Aorta (tissue), 5 donors: ENCODE measurements at places on chromosomes 12 and 14. TPM values are rescaled to one million over a fixed set of nuclear protein-coding genes. Genes with fewer than 3 reads are reported as not detected.

- H3K4me3 ChIP-seq, result no peak overlapping the region
- no peak for DNase-seq
- no peaks in the 10 kb centered on the region for H3K27me3 ChIP-seq
- peaks cover 6% of the 10 kb centered on the region for H3K4me1 ChIP-seq
These were observed 9.2 kb downstream of the APOLD1 start for GRCh38 chr12:12794686-12795085.

The SERPINA5 gene
- polyA plus RNA-seq, result 0.13 TPM

The ETFBKMT gene
- polyA plus RNA-seq, result 2.8 TPM

The SUSD6 gene
- 16.1 TPM for polyA plus RNA-seq

DNA sequence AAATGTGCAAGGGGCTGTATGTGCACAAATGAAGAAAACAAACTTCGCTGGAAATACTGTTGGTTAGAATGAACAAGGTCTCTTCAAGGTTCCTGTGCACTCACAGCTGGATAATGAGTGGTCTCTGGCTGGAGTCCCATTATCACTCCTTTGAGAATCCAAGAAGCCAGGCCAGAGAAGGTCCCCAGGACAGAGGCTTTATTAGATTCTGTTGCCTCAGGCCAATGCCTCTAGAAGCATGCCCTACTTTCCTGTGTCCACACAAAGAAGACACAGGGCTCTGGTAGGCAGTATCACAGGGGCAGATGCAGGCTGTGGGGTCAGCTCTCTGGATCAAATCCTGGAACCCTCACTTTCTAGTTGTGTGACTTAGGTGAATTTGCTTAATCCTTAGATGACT, 384.7 kb downstream of the GRIN2B start:
- H3K4me3 ChIP-seq, result no peak overlapping the region
- H3K36me3 ChIP-seq, result no peaks in the 10 kb centered on the region
- no peaks in the 10 kb centered on the region for H3K4me1 ChIP-seq
- no peaks in the 10 kb centered on the region for H3K27me3 ChIP-seq
- H3K27ac ChIP-seq, result no peak overlapping the region

The EID3 gene
- polyA plus RNA-seq, result 2.1 TPM

GRCh38 chr14:92656306-92657081, 91.9 kb downstream of the LGMN start:
- no peaks in the 10 kb centered on the region for H3K4me1 ChIP-seq
- no peak overlapping the region for H3K4me3 ChIP-seq
- DNase-seq, result no peak
- H3K27ac ChIP-seq, result no peak overlapping the region
- peaks cover 6% of the 10 kb centered on the region for H3K36me3 ChIP-seq
- H3K27me3 ChIP-seq, result no peaks in the 10 kb centered on the region

DNA sequence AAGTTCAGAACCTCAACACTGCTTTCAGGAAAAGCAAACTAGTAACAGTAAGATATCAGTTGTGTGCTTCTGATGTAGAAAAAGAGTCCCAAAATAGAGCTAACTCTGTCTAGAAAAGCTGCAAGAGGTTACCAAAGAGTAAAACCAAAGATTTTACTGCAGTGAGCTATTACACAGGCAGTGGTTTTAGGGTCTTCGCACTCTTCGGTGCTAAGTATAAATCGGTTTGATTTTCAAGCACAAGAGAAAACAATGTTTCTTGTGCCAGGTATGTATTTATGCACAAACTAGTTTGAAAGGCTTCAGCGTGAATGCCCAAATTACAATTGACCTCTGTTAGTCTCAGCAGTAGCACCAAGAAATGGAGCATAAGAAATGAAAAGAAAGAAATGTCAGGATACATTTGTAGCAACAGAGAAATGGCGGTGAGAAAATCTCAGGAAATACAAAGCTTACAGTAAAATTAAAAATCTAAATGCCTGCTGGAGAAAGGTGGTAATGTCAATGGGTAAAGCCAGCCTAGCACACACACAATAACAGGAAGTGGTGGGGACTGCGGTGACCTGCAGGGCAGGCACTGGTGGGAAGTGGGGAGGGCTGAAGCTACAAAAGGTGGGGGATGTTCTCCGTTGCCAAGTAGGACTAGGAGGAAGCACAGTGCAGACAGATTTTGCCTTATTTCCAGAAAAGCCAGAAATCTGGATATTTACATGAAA, 18.0 kb upstream of the DYRK2 start:
- no peaks in the 10 kb centered on the region for H3K27me3 ChIP-seq
- no peak overlapping the region for H3K27ac ChIP-seq
- H3K36me3 ChIP-seq, result no peaks in the 10 kb centered on the region
- DNase-seq, result no peak
- no peak overlapping the region for H3K4me3 ChIP-seq

The SERPINA4 gene
- not detected for polyA plus RNA-seq

- H3K36me3 ChIP-seq, result no peaks in the 10 kb centered on the region
- peak overlapping the region; percentile 35 for H3K4me3 ChIP-seq
- no peaks in the 10 kb centered on the region for H3K4me1 ChIP-seq
- H3K27me3 ChIP-seq, result no peaks in the 10 kb centered on the region
- peak overlapping the region; percentile 30 for H3K27ac ChIP-seq
These were observed 11.1 kb upstream of the INF2 start for GRCh38 chr14:104678346-104678745.

DNA sequence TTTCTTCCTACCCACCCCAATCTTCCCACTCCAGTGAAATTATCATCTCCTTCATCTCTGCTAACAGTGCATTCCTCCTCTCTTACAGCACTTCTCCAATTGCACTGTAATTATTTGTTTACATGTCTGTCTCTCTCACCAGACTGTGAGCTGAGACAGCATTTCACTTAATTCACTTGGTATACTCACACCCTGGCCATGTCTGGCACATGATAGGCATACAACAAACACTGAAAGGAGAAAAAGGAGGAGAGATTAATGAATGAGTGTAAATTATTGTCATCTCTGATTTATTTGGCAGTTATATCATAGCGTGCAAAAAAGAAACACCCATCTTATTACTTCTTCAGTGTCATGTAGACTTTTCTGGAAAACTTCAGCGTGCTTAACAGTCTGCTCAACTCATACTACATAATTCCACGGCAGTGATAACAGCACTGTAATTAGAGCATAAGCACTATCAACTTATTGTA, 452.3 kb downstream of the ADAMTS20 start:
- DNase-seq, result no peak
- no peaks in the 10 kb centered on the region for H3K27me3 ChIP-seq
- H3K4me1 ChIP-seq, result no peaks in the 10 kb centered on the region
- no peak overlapping the region for H3K27ac ChIP-seq
- no peak overlapping the region for H3K4me3 ChIP-seq
- H3K36me3 ChIP-seq, result no peaks in the 10 kb centered on the region

The SLC25A21 gene
- not detected for polyA plus RNA-seq

The ENDOU gene
- 0.74 TPM for polyA plus RNA-seq

DNA sequence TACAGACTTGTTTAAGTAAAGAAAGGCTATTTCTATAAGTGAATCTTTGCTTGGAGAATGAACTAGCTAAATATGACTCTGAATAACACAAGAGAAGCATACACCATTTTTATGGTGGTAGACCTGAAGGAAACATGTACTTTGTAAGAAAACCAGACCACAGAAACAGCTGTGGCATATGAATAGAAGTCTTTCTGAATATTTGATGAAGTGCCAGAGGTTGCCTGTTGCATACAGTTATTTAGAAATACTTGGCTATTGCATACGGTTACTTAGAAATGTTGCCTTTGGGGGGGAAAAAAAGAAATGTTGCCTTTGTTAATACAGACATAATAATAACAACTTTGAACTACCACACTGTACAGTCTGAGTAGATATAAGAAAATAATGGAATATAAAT, 16.8 kb upstream of the LEMD3 start:
- H3K4me3 ChIP-seq, result no peak overlapping the region
- no peak overlapping the region for H3K27ac ChIP-seq
- no peaks in the 10 kb centered on the region for H3K4me1 ChIP-seq
- H3K27me3 ChIP-seq, result no peaks in the 10 kb centered on the region
- H3K36me3 ChIP-seq, result no peaks in the 10 kb centered on the region

DNA sequence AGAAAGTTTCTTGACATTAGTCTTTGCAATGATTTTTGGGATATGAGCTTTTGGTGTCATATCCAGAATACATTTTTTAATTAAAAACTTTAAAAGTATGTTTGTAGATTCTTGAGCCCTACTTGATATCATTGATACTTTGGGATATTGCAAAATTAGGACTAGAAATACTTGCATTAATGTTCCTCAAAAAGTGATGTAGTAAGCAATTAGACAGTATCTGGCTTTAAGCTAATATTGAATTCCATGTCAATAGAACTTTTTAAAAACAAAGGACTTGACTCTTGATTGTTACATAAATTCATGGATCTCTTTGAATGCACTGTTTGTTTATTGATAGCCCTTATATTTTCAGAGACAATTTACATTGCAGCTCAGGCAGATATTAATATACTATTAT, 15.6 kb downstream of the PEX5 start:
- DNase-seq, result no peak
- H3K27ac ChIP-seq, result no peak overlapping the region
- peaks cover 17% of the 10 kb centered on the region for H3K36me3 ChIP-seq
- H3K27me3 ChIP-seq, result no peaks in the 10 kb centered on the region
- no peak overlapping the region for H3K4me3 ChIP-seq
- no peaks in the 10 kb centered on the region for H3K4me1 ChIP-seq

The VRTN gene
- not detected for polyA plus RNA-seq

The ADCY6 gene
- 67.5 TPM for polyA plus RNA-seq

DNA sequence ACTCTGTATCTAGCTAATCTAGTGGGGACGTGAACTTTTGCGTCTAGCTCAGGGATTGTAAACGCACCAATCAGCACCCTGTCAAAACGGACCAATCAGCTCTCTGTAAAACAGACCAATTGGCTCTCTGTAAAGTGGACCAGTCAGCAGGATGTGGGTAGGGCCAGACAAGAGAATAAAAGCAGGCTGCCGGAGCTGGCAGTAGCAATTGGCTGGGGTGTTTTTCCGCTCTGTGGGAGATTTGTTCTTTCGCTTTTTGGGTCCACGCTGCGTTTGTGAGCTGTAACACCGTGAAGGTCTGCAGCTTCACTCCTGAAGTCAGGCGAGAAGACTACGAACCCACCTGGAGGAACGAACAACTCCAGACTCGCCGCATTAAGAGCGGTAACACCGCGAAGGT, 76.5 kb downstream of the SPRING1 start:
- no peaks in the 10 kb centered on the region for H3K27me3 ChIP-seq
- H3K36me3 ChIP-seq, result no peaks in the 10 kb centered on the region
- no peak for DNase-seq
- no peaks in the 10 kb centered on the region for H3K4me1 ChIP-seq

DNA sequence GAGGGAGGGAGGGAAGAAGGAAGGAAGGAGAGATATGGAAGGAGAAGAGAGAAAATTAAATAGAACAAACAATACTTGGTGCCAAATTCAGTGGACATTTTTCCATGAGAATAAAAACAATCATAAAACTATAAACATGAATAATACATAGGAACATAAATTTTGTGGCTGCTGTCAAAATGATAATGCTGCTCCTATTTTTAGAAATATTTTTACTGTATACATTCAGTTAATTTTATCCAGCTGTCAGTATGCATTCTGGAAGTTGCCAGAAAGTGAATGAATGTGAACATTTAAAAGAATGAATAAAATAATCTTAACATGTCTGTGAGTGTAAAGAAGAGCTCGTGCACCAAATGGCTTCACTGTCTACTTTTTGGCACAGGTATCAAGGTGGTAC, 13.9 kb upstream of the PCED1B start:
- no peaks in the 10 kb centered on the region for H3K27me3 ChIP-seq
- no peaks in the 10 kb centered on the region for H3K4me1 ChIP-seq
- H3K4me3 ChIP-seq, result no peak overlapping the region
- DNase-seq, result no peak
- H3K36me3 ChIP-seq, result no peaks in the 10 kb centered on the region

GRCh38 chr14:29529418-29529817, 398.2 kb downstream of the PRKD1 start:
- H3K27ac ChIP-seq, result no peak overlapping the region
- H3K4me1 ChIP-seq, result no peaks in the 10 kb centered on the region
- no peaks in the 10 kb centered on the region for H3K36me3 ChIP-seq
- no peaks in the 10 kb centered on the region for H3K27me3 ChIP-seq
- no peak overlapping the region for H3K4me3 ChIP-seq

The KCNMB4 gene
- polyA plus RNA-seq, result 2.0 TPM

The SMCO2 gene
- polyA plus RNA-seq, result not detected

The AVPR1A gene
- polyA plus RNA-seq, result 0.05 TPM

DNA sequence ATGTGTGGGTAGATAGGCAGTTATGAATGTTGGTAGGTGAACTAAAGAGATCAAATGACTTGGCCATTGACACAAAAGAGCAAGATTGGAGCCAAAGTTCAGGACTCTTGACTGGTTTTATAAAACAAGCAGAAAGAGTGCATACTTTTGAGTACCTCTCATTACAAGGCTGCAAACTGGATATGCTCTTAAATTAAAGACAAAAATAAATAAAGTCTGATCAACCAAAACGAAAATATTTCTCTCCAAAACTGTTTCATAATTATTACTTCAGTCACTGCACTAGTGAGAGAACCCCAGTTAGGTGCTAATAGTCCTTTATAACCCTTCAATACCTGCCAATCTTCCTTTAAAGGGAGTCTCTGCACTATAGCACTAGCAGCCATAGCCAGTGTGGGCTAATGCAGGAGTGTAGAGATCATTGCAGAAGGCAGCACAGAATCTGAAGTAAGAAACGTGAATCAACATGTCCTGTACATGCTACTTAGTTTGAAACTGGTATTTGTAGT, 147.1 kb downstream of the FOXA1 start:
- H3K27ac ChIP-seq, result no peak overlapping the region
- H3K27me3 ChIP-seq, result no peaks in the 10 kb centered on the region
- no peak overlapping the region for H3K4me3 ChIP-seq
- no peak for DNase-seq

- no peak for DNase-seq
- H3K27me3 ChIP-seq, result no peaks in the 10 kb centered on the region
- H3K4me3 ChIP-seq, result no peak overlapping the region
These were observed 2.7 kb downstream of the C2CD5 start for GRCh38 chr12:22541496-22542155.

- H3K27me3 ChIP-seq, result no peaks in the 10 kb centered on the region
- no peak overlapping the region for H3K4me3 ChIP-seq
- no peaks in the 10 kb centered on the region for H3K36me3 ChIP-seq
These were observed 5.7 kb downstream of the PAWR start for GRCh38 chr12:79685068-79685467.

- H3K27me3 ChIP-seq, result no peaks in the 10 kb centered on the region
- no peaks in the 10 kb centered on the region for H3K36me3 ChIP-seq
- no peaks in the 10 kb centered on the region for H3K4me1 ChIP-seq
- H3K4me3 ChIP-seq, result no peak overlapping the region
These were observed 14.8 kb downstream of the MMP14 start for GRCh38 chr14:22850944-22851764.

- H3K27me3 ChIP-seq, result no peaks in the 10 kb centered on the region
- no peak overlapping the region for H3K27ac ChIP-seq
- no peaks in the 10 kb centered on the region for H3K4me1 ChIP-seq
- no peak for DNase-seq
- H3K4me3 ChIP-seq, result no peak overlapping the region
- no peaks in the 10 kb centered on the region for H3K36me3 ChIP-seq
These were observed 39.1 kb downstream of the ADCK1 start for GRCh38 chr14:77838831-77839511.

- peaks cover 4% of the 10 kb centered on the region for H3K4me1 ChIP-seq
- no peak for DNase-seq
- no peak overlapping the region for H3K27ac ChIP-seq
- H3K4me3 ChIP-seq, result no peak overlapping the region
These were observed 26.4 kb upstream of the MED13L start for GRCh38 chr12:116303929-116304328.

GRCh38 chr14:38226366-38226765, 18.7 kb downstream of the SSTR1 start:
- no peak overlapping the region for H3K4me3 ChIP-seq
- no peak for DNase-seq
- no peaks in the 10 kb centered on the region for H3K4me1 ChIP-seq
- H3K27me3 ChIP-seq, result no peaks in the 10 kb centered on the region
- H3K36me3 ChIP-seq, result no peaks in the 10 kb centered on the region

The PROX2 gene
- not detected for polyA plus RNA-seq
